AML-193 (cell line): ENCODE measurements at places on chromosomes 2 and 18.
A peak's percentile ranks its signal among the peaks of the same experiment; 100 is the strongest.

DNA sequence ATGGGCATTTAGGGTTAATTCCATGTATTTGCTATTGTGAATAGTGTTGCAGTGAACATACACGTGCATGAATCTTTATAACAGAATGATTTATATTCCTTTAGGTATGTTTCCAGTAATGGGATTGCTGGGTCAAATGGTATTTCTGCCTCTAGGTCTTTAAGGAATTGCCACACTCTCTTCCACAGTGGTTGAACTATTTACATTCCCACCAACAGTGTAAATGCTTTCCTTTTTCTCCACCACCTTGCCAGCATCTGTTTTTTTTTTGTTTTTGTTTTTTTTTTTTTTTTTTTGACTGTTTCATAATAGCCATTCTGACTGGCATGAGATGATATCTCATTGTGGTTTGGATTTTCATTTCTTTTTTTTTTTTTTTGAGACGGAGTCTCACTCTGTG, 62.4 kb downstream of the GTF3C3 start:
- DNase-seq: no peak

DNA sequence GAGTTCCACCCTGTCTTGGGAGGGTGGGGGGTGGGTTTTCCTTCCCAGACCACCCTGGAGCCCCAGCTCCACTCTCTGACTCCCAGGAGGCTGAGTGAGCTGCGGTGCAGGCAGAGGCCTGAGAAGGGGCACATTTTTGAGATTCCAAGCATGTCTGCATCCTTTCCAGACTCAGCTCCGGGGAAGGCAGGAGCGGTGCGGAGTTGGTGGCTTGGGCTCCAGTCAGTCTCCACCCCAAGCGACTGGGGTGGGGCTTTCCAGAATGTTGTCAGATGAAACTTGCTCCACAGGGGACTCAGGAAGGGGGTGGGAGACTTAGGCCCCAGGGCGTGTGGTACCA, 44.2 kb upstream of the HS6ST1 start:
- no peak for DNase-seq

GRCh38 chr2:81901017-81901416, 1596.5 kb upstream of the LRRTM1 start:
- no peak for DNase-seq

DNA sequence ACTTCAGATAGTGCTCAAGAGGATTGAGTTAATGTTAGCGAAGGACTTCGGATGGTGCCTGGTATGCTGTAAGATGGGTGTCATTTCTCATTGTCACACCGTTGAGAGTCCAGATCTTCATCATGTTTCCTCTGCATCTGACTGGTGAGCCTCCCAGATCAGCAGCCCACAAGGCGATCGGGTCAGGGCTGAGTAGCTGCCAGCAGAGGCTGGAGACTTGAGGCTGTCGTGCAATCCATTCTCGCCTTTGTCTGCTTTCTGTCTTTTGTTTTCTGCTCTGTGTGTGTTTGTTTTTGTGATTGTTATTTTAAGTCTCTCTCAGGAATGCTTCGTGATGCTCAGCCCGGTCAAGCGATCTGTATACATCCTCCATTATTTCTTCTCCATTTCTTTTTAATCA, 95.8 kb downstream of the TGOLN2 start:
- no peak for DNase-seq

DNA sequence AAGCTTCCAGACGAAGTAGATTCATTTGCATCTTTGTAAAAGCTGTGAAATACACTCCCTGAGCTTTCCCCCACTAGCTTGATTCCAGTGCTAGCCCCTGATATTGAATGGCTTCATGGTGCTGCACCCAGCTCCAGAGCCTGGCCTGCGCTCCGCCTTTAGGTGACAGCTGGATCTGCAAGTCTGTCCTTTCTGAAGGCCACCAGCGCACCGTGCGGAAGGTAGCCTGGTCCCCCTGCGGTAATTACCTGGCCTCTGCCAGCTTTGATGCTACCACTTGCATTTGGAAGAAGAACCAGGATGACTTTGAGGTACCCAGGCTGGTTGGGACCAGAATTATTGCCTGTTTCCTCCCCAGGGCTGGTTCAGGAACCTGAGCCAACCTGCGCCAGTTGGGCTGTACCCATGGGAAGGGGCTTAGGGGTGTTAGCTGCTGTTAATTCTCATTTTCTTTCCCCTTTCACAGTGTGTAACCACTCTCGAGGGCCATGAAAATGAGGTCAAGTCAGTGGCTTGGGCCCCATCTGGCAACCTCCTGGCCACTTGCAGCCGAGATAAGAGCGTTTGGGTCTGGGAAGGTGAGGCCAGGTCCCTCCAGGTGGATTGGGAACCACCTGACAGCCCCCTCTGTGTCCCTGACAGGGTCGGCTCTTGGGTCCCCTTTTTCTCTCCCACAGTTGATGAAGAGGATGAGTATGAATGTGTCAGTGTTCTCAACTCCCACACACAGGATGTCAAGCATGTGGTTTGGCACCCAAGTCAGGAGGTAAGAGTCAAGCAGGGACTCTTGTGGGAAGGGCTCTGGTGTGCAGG, 1.3 kb downstream of the CIAO1 start:
- peak; percentile 57 for DNase-seq

- DNase-seq: no peak
Observed at GRCh38 chr2:222796413-222797103, 64.3 kb upstream of the ACSL3 start.

DNA sequence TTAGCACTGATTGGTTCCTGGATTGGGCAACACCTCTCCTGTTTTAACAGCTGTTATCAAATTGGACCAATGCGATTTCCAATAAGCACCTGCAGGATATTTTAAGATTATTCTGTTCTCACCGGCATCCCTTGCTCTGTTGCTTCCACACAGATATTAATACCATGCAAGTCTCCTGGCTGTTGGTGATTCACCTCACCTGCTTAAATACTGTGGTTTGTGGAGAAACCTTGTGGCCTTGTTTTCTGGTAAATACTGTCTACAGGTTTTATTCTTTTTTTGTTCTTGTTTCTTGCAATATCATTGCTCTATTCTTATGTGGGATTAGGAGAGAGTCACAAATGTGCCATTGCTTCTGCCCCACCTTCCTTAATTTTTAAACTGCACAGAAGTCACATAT, 448.1 kb upstream of the NXPH2 start:
- DNase-seq: no peak

DNA sequence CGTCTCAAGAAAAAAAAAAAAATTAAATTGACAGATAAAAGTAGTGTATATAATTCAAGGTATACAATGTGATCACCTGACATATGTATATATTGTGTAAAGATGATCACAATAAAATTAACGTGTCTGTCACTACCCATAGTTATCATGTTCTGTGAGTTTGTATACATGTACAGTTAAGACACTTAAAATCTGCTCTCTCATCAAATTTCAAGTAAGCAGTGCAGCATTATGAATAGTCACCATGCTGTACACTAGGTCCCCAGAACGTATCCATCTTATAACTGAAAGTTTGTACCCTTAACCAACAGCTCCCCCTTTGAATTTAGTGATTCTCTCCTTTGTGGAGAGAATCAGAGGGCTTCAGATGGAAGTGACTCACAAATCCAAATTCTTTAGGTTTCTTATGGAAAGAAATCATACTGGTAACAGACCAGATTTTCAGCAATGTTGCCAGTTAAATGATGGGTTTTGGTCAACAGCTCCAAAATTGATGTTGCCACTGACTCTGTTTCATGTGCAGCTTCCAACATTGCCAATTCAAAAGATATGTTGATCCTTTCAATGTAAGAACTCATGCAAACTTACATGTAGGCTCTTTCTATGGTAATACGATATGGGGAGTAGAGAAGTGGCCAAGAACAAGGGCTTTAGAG, 281.5 kb downstream of the AFF3 start:
- DNase-seq: no peak

DNA sequence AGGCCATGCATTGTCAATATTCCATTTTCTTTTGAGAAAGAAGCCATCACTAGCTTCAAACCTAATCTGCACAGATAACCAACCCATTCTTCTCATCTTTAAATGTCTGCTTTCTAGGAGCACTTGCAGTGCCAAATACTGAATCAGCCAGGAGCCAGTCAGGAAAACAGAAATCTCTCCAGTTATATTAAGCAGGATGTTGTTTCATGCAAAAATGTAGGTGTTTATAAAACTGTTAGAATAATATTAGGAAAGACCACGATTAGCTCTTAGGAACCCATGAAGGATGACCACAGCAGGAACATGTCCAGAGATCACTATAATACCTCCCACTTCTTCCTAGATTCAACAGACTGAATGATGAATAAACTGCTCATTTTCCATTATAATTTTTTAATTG, 86.0 kb downstream of the TTC32 start:
- DNase-seq: no peak

GRCh38 chr2:233460726-233461441, 105.7 kb downstream of the USP40 start:
- no peak for DNase-seq

GRCh38 chr2:167729911-167730310, 517.5 kb downstream of the STK39 start:
- DNase-seq: no peak
